ENCODE measurements at places on chromosomes 12 and 14.

GRCh38 chr12:78128211-78128610, 297.5 kb downstream of the NAV3 start:
- no peak for DNase-seq

DNA sequence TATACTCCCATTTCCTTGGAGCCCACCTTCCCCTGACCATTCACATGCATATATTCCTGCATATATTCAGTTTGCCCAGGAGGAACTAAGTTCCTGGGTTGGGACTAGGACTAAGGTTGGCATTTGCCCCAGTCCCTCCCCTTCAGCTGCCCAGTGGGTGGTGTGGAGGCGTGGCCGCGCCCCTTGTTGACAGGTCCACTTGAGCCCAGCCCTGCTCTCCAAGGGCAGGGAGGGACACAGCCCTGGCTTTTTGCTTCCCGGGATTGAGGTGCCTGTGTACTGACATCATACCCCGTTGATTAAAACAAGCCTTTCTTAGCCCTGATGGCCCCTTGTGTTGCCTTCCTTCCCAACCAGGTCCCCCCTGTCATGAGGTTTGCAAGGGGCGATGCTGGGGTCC, 7.3 kb downstream of the ERBB3 start:
- DNase-seq, result no peak

DNA sequence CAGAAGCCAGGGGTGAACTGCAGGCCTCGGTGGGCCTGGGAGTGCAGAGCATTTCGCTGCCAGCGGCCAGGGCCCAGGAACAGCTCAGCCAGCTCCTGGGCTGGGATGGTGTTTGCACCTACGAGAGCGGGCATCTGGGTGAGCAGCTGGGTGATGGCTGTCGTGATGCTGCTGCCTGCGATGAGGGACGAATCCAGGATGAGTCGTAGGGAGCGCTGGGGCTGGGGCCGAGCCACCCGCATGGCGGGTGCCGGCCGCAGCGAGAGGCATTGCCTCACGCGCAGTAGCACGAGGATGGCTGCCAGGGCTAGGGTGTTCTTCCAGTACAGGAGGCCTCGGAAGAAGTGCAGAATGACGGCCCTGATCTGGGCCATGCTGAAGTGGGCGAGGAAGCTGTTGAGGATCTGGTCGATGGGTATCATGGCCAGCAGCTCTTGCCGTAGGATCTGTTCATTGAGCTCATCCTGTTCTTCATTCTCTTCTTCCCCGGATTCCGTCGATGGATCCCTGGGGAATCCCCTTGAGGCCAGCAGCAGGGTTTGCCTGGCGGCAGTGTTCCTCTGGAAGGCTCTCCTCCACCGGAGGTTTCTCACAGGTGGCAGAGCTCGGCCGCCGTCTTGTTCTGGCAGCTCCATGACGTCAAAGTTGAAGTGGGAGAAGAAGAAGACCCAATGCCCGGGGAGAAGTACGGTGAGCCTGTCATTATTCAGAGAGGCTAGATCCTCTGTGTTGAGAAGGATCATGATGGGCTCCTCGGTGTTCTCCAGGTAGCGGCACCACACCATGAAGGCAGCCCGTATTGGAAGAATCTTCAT, 22.1 kb downstream of the RTL1 start:
- DNase-seq, result no peak

- peak; percentile 78 for DNase-seq
Measured at GRCh38 chr12:1093166-1093751, 102.2 kb downstream of the ERC1 start.

DNA sequence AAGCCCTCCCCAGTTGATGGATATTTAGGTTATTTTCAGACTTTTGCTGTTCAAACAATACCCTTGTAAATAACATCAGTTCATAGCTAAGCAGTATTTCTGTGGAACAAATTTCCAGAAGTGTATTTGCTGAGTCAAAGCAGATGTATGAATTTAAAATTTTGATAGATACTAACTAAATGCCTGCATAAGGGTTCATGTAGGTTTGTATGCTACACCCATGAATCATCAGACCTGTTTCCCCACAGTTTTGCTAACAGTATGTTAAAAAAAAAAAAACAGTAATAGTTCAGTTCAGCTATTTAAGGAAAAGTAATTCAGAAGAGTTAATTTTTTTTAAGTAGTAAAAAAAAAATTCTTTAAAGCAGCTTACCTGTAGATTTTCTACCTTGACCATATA, 236.1 kb upstream of the DIO2 start:
- DNase-seq, result no peak

DNA sequence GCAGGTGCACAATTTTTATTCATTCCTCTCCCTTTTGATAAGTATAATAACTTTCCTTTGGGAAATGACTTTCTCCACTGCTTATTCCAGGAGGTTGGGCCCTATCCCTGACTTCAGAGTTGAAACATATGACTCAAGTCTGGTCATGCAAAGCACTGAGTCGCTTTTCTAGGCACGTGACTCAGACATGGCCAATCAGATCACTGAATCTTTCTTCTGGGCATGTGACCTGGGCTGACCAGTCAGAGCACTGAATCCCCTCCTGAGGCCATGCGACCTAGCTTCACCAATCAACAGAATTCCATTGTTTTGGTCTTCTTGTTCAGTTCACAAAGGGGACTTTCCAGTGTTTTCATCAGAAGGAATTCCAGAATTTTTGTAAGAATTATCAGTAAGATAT, 377.1 kb upstream of the KITLG start:
- no peak for DNase-seq

GRCh38 chr12:131334835-131335234, 376.1 kb upstream of the SFSWAP start:
- DNase-seq, result no peak
